ENCODE measurements at places on chromosomes 2 and 18.

- DNase-seq = no peak
Observed at GRCh38 chr2:238458651-238459050, 31.9 kb downstream of the ASB1 start.

DNA sequence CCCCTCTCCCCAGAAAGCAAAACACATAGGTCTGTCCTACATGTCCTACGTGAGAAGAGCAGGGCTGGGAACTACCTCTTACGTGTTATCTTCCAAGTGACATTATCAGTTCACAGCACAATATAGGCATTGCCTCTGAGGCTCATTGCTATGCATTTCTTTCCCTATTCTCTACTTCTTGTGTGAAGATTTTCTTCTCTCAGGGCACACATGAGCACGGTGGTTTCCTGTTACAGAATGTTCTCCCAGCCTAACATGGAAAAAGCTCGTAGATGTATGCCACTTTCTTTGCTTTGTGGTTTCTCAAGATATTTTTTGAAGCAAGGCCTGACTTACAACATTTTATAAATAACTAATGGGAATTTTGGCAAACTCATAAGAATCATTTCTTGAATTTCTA, 19.4 kb upstream of the DSC3 start:
- no peak for DNase-seq

DNA sequence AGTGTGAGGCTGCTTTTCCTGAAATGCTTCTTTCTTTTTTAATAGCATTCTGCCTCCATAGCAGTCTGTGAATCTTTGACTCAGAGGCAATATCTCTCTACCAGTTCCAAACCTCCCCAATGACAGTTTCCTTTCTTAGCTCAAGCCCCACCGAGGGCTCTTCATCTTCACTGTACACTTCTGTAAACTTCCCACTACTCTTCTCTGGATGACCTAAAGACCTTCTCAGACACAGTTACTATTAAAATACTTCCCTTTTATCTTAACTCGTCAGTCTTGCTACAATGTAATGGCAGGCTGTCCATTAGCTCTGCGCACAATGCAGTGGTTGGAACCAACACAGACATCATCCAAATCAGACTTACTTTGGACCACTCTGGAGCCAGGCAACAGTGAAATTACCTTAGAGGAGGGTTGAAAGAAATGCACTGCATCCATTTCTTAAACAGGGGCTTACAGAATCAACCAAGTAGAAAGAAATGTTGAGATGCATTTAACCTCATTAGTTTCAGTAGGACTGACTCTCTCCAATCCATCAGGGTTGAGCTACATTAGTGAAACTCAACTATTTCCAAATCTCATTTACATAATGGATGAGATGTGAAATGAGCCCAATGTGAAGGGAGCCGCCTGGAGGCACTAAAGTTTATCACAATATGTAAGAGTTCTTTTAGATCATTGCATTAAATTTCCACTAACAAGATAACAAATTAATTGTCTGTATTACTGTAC, 343.8 kb downstream of the SETBP1 start:
- no peak for DNase-seq

- no peak for DNase-seq
Observed at GRCh38 chr2:174615871-174616436, 18.4 kb upstream of the WIPF1 start.

- DNase-seq = no peak
Observed at GRCh38 chr2:168897449-168897848, 3.6 kb upstream of the G6PC2 start.

DNA sequence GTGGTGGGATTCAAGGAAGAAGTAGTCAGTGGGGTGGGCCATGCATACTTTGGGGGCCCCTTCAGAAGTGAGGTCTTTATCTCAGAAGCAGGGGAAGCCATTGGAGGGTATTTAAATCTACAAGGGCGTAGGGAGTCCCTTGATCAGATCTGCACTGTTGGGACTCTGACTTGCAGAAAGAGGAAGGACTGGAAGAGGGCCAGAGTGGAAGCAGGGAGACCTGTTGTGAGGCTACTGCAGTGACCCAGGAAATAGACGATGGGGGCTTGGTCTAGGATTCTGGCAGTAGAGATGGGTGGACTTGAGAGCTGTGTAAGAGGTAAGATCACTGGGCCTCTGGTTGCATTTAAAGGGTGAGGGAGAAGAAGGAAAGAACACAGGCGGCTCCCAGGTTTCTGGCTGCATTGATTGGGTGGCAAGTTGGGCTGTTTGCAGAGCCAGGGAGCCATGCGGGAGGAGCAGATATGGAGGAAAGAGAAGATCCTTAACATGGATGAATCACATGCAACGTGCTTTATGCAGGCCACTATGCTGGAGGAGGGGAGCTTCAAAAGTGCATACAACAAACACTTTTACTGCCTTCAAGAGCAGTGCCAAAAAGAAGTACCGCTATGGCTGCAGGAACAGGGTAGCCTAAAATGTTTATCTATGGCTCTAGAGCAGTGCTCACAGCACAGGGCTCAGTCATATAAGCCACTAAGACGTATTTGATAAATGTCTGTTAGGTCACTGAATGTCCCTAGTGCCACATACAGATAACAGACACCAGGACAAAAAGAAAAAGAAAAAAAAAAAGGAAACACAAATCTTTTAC, 2.3 kb downstream of the SFXN5 start:
- DNase-seq = no peak

GRCh38 chr2:46893269-46893939, 22.2 kb downstream of the MCFD2 start:
- no peak for DNase-seq

- DNase-seq = no peak
Observed at GRCh38 chr2:647691-648231, 29.4 kb downstream of the TMEM18 start.

GRCh38 chr2:39696838-39697237, 31.1 kb downstream of the TMEM178A start:
- DNase-seq = no peak

GRCh38 chr2:229858351-229858750, 63.5 kb downstream of the TRIP12 start:
- no peak for DNase-seq

DNA sequence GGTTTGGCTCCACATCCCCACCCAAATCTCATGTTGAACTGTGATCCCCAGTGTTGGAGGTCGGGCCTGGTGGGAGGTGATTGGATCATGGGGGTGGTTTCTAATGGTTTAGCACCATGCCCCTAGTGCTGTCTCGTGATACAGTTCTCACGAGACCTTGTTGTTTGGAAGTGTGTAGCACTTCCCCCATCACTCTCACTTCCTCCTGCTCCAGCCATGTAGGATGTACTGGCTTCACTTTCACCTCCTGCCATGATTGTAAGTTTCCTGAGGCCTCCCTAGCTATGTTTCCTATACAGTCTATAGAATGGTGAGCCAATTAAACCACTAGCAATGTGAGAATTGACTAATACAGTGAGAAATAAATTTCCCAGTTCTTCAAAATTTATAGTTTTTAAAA, 325.9 kb downstream of the FSIP2 start:
- DNase-seq = no peak

- no peak for DNase-seq
Observed at GRCh38 chr2:8794923-8795825, 42.2 kb downstream of the KIDINS220 start.

- no peak for DNase-seq
Observed at GRCh38 chr18:13613591-13614501, 112.5 kb downstream of the FAM210A start.

DNA sequence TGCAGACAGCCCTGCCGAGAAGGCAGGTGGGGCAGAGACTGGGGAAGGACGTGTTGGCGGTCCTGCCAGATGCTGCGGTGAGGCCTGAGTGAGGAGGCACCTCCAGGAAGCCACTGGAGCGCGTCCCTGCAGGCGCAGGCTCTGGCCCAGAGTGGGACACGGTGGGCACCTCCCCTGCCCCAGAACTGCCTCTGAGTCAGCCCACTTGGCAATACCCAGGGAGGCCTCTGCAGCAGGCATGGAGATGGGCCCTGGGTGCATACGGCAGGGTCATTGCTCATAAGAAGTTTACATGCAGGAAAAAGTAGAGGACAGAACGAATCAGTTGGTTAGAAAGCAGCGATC, 195.9 kb downstream of the TFCP2L1 start:
- no peak for DNase-seq

DNA sequence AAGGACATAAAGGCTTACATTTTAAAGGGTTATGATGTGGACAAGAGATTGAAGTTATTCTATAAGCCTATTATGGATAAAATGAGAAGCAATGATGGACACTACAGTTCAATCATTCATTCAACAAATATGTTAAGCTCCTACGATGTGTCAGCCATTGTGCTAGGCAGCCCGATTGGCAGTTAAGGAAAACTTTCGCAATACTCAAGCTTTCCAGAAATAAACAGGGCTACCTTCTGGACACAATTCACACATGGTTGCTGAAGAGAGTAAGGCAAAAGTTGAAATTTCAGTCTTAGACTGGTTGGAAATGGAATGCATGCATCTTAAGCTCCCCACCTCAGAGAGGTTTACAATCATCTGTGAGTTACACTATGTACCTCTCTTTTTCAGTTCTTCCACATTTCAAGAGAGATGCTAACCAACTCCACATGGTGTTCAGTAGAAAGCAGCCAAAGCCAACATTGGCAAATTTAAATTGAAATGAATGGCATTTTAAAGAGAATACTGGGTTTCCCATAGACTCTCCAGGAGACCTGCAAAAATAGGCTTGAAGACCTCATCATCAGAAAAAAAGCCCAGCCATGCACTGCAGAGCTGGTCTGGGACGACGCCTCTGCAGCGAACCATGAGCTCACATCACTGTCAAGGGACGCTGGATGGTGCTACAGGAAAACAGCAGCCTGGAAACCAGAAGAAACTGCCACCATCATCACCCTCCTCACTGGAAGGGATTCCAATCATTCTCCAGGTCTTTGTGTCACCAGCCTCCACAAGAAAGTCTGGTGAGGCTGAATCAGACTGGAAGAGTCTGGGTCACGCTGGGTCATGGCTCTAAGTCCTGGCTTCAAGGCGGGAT, 276.3 kb downstream of the AFF3 start:
- DNase-seq = no peak

DNA sequence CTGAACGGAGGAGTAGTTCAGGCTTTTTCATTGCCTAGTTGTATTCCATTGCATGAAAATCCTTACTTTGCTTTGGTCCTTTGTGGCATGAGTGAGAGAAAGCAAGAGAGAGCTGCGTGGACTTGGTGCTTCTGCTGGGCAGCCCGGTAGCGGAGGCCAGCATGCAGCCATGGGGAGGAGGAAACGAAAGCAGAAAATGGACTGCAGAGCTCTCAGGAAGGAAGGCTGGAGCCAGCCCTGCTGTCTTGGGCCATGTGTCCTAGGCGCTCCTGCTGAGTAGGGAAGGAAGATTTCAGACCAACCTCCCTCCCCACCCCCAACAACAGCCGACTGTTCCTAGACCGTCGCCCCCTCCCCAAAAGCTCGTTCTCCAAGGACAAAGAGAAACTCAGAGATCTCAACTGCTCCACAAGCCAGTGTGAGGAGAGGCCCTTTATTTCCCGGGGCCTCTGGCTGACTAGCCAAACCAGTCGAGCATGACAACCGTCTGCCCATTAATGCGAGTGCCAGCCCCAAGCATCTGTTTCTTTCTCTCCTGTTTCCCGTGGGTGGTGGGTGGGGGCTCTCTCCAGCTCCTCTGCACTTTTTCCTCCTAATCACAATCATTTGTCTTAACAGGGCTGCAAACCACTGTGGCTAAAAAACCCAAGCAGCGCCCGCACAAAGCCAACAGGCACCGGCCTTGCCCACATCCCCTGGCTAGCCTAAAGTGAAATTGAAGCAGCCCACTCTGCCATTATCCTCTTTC, 66.8 kb upstream of the FZD7 start:
- no peak for DNase-seq

- DNase-seq = no peak
Observed at GRCh38 chr2:185185044-185185443, 553.6 kb upstream of the FSIP2 start.

DNA sequence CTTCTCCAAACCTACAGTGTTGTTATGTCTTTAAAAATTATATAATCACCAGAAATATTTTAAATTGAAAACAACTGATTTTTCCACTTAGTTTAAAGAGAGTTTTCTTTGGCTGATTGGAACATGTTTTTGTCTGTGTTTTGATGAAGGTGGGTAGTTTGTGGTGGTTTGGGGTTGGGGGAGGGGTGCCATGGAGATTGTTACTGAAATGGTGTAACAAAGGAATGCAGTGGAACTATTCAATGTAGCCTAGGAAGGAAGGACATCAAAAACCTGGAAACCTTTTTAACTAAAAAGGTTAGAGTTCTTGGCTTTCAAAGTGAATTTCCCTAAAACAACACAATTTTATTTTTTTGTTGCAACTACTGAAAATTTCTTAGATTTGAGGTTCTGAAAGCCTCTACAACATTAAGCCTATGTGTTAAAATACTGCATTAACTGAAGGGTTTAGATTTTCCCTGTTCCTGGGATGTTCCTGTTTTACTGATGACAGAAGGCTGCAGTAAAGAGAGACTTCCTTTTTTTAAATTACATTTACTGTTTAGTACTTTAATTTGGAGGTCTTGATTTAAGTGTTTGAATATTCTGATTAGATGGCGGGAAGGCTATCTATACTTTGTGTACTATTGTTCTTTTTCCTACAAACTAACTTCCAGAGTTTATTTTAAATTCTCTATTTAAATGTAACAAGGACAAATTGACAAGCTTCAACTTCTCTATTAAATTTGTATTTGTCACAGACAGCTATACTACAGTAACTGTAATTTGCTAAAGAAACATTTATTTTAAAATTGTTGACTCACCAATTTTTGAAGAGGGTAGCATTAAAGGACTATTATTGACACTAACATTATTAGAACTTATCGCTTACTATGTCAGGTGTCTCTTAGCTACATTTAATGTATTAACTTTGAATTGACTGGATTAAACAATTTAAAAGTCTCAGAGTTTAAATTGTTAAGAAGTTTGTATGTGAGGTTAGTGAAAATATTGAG, 87.7 kb downstream of the LIMS1 start:
- DNase-seq = peak; percentile 40

GRCh38 chr2:8835279-8835678, 2.1 kb downstream of the KIDINS220 start:
- DNase-seq = no peak
